ENCODE measurements at places on chromosomes 7 and 10.

GRCh38 chr7:21806388-21806787 is 139.3 kb downstream of the CDCA7L start:
- no peak for DNase-seq

DNA sequence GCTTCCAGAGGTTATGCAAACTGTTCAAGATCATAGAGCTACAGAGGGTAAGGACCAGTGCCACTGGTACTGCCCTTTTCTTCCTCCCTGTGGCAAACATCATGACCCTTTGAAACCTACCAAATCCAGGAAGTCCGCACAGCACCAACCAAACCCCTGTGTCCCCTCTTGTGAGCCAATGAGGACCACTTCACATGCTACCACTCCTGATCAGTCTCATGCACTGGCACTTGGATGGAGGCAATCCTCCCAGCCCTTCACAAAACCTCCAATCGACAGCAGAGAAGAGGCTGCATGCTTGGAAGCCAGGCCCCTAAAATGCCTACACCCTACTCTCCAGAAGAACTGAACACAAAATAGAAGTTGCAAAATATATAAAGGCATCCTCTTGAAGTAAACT is 248.0 kb downstream of the TNS3 start:
- DNase-seq = no peak

GRCh38 chr10:62016623-62017490 is 115.4 kb downstream of the ARID5B start:
- DNase-seq = no peak

GRCh38 chr10:49279015-49279880 is 19.7 kb upstream of the C10orf71 start:
- no peak for DNase-seq

Data from stimulated activated CD8-positive, alpha-beta memory T cell treated with anti-CD3 and anti-CD28 coated beads, Interleukin-7, amount 100 ng/mL, for 1 hour (primary cell).